ENCODE measurements at places on chromosomes 2 and 18.

GRCh38 chr2:231515603-231516002 is 14.6 kb downstream of the NMUR1 start:
- no peak for DNase-seq

GRCh38 chr2:51028829-51029228 is 3.1 kb downstream of the NRXN1 start:
- no peak for DNase-seq

DNA sequence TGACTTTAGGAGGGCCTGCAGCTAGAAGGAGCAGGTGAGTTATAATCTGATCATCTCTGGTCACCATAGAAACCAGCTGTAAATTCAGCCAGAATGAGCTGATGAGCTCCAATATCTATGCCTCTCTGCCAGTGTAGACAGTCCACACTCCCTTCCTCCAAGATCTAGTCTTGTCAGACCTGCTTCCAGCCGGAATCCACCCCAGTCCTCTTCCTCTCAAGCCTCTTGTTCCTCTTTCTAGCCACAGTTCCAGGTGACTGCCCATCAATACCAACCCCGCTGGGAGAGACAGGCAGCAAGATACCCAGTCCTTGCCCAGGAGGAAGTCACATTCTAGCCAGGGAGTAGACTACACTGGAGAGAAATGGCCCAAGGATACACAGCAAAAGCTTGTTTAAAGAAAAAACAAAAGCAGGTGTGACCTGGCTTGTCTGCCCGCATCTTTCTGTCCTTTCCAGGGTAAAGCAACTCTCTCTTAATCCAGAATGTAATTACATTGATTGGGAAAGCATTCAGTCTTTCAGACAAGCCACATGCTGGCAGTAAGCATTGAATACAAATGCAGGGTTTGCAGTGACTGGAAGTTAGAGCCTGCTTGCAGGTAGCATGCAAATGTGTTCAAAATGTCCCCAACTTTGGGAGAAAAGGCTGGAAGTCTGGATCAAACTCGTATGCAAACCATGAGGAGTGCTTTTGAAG is 9.0 kb upstream of the SLC35F6 start:
- DNase-seq: no peak

GRCh38 chr2:124046332-124046731 is 21.2 kb downstream of the CNTNAP5 start:
- DNase-seq: no peak

GRCh38 chr2:190802129-190802528 is 78.5 kb upstream of the GLS start:
- DNase-seq: no peak

- no peak for DNase-seq
Observed at GRCh38 chr2:241376808-241377207, 20.7 kb downstream of the FARP2 start.

DNA sequence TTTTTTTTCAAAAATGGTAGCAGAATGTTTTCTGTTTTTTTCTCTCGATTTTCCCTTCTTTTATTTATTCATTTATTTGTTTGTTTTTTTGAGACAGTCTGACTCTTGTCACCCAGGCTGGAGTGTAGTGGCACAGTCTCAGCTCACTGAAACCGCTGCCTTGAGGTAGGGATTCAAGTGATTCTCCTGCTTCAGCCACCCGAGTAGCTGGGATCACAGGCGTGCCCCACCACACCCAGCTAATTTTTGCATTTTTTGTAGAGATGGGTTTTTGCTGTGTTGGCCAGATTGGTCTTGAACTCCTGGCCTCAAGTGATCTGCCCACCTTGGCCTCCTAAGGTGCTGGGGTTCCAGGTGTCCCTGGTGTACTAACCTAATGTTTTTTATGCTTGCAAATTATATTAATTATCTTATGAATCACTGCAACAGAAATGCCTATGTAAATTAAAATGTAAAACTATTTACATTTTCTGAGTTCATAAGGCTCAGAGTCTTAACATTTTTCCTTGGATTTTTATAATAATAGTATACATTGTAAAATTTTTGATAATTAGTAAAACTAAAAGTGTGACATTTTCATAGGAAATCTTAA is 19.2 kb downstream of the MTA3 start:
- DNase-seq: no peak

GRCh38 chr2:183059561-183059960 is 19.0 kb upstream of the DUSP19 start:
- no peak for DNase-seq

GRCh38 chr2:232901736-232902578 is 31.9 kb downstream of the SNORC start:
- DNase-seq: no peak

DNA sequence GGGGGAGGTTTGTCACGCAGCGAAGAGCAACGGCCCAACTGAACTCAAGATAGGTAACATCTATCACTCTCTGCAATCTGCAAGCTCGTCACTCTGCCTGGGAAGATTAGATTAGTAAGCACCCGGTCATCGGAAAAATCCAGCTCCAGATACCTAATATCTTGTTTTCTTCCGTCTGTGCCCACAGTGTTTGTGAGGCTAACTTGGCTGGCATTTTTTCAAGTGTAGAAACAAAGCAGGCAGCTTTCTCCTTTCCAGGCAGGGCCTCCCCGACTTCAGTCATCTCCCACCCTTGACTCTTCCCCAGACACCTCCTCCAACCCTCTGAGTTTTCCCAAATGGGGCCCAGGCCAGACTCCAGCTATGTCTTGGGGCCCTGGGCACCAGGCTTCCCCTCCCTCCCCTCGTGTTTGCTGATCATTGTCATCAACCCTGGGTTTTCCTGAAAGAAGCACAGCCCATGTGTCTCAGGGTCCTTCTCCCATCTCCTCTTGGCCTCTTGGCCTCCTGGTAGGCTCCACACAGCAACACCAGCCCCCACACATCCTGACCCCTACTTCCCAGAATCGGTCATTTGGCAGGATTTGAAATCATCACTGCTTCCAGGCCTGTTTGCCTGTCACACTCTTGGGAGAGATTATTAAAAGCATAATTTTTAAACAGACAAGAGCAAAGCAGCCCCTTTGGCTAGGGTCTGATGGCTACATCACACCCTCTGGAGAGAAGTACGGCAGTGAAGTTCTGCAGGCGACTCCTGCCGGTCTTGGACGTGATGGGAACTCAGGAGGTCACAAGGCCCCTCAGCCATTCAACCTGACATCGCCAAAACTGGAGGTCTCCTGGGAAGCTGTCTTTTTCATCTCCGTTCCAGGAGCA is 144.9 kb upstream of the ID2 start:
- DNase-seq: no peak

- no peak for DNase-seq
Observed at GRCh38 chr2:71250935-71251334, 24.0 kb upstream of the PAIP2B start.

DNA sequence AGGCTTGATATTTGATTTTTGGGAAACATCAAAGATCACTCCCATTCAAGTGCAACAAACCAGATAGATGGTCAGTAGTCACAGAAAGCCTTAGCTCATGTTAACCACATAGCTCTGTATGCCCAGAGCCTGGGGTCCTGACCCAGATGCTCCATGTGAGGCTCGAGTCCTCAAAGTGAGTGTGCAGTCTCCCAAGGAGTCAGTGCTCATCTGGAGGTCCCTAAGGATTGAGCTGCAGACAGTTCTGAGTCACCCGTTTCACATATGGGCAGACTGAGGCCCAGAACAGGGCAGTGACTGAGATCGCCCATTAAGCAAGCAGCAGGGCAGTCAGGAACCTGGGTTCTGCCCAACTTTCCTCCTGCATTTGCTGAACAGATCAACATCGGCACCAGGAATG is 9.2 kb downstream of the TMEM37 start:
- DNase-seq: no peak

- no peak for DNase-seq
Observed at GRCh38 chr2:68050353-68050752, 12.5 kb downstream of the C1D start.

DNA sequence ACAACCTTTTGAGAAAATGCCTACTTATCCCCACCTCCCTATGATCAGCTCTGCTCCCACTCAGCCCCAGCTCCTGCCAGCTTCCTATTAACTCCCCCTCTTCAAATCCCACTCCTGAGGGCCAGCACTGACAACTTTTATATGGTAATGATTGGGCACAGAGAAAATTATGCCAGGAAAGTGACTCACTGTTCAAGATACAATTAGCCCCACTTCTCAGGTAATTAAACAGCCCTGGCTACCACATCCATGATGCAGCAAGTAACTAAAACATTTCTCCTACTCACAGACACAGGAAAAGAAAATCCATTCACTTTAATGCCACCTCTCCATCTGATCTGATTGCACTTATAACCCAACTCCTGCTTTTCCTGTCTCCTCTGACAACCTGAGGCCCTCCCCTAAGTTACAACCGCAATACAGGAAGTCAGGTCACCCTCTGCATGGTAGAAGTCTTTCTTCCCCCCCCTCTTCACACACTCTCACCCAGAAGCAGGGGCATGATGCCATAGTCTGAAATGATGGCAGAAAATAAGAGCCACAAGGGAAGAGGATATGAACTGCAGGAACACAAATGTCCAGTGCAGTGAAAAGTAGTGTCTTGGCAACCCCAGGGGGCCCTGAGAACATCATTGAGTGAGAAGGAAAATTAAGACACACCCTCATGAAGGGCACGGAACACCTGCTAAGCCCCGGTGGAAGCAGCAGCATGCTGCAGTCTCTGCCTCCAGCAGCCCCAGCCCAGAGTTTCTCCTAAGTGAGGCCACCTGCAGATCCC is 54.4 kb downstream of the STK39 start:
- DNase-seq: no peak

GRCh38 chr2:46076251-46076650 is 221.0 kb upstream of the EPAS1 start:
- DNase-seq: no peak

DNA sequence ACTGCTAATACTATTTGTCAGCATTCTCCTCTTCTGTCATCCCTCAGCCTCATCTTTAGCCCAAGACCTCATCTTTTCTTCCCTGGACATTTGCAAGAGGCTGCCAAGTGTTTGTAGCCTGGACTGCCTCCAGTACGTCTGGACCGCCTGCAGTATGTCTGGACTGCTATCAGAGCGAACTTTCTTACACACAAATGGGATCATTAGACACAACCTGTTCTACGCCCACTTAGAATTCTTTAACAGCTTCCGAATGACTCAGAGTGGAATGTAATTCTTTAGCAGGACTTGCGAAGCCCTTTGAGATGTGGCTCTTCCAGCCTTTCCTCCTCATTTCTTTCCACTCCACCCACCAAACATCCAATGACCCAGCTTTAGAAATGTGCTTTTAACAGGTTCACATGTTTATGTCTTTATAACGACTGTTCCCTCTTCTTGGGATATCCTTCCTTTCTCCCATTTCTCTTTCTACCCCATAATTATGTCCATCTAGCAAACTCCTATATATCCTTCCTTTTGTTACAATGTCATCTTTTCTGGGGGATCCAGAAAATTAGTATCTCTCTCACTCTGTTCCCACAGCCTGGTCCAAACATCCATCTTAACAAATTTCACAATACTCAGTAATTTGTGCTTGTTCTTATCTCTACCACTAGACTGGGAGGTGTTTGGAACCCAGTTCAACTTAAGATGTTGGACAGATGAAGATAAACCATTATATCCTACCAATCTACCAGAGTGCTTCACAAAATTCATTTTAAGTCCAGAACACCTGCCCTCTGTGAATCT is 171.3 kb upstream of the PGAP1 start:
- DNase-seq: no peak

GRCh38 chr2:45570671-45571334 is 40.3 kb downstream of the SRBD1 start:
- DNase-seq: no peak

GRCh38 chr2:119364798-119365197 is 1.8 kb downstream of the C2orf76 start:
- DNase-seq: no peak

DNA sequence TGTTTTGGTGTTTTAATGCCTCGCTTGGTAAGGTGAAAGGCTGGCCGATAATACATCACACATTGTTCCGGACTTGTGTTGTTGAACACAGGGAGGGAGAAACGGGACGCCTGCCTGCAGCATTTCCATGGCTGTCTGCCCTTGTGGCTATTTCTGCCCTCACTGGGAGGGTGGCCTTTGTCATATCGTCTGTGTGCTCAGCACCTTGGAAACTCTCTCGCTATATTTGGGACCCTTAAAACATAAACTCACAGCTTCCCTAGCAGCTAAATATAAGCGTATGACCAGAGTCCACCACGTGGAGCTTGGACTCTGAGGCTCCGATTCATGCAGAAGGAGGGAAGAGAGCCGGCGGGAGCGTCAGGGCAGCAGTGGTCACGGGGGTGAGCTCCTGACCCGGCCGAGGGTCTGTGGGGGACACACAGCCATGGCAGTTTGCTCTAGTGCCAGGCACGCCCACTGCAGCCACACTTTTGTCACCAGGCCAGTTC is 111.7 kb downstream of the SH3BP4 start:
- no peak for DNase-seq

DNA sequence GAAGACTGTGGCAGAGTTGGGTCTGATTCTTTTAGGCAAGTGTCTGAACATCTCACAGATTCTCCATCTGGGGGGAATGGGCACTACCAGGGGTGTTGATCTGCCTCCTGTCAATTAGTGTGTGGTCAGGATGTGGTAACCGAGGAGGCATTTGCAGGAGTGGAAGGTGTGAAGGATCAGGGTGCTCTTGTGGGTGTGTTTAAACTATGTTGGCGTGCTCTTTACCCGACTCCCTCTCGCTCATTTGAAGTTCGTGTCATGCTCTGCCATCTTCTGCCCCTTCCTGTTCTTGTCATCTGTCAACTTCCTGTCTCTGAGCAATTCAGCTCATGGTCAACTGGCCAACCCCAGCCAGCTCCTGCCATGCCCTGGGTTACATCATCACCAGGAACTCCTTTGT is 107.9 kb downstream of the RTN4 start:
- DNase-seq: no peak

GRCh38 chr2:121947674-121948073 is 192.2 kb downstream of the TSN start:
- no peak for DNase-seq

GRCh38 chr18:56124186-56124585 is 514.2 kb downstream of the TXNL1 start:
- DNase-seq: no peak

DNA sequence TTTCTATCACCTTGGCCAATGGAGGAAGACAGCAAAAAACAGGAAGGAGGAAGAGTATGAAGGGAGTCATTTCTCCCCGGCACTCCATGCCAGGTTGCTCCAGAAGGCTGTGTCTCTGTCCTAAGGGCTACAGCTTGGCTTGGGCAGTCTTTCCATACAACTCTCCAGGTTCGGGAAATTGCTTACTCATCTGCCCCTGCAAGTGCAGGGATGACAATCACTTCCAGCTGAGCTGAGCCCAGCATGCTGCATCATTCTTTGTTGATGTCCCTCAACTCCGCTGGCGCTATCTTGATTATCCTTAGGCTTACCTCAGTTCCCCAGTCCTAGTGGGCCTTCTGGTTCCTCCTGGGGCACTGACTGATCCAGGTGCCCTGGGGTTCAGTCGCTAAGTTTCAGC is 86.9 kb upstream of the COPS8 start:
- no peak for DNase-seq

GRCh38 chr18:24631243-24632025 is 171.0 kb downstream of the HRH4 start:
- no peak for DNase-seq

GRCh38 chr2:19046986-19047780 is 311.2 kb downstream of the OSR1 start:
- DNase-seq: no peak

- no peak for DNase-seq
Observed at GRCh38 chr2:220279840-220280239, 652.4 kb downstream of the SLC4A3 start.

All from activated CD8-positive, alpha-beta memory T cell treated with anti-CD3 and anti-CD28 coated beads, Interleukin-2, amount 50 U/mL, for 4 hours (primary cell).